ENCODE measurements at places on chromosomes 1 and 21.

DNA sequence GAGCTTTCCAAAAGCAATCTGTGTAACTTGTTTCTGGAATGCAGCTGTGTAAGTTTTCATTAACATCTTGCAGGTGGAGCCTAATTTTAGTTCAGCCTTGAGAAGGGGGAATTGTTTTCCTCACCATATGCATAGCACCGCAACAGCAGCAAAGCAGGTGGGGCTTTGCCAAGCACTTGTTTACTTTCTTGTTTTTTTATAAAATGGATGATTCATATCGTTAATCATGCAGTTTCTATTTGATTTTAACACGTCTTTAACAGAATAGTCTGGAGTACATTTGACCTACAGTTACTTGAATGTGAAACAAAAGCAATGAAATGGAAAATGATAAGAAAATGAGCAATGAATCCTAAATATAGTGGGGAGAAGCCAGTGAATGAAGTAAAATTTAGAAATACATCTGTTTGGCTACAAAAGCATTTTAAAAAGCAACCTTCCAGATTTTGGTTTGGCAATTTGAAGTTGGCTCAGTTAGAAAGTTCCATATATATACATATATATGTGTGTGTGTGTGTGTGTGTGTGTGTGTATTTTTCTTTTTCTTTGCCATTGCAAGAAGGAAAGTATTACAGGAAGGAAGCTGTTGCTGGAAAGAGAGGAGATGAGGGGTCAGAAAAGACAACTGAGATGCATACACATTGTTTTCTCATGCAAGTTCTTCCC lies 119.0 kb upstream of the ADGRL2 start:
- peak; percentile 37 for DNase-seq

- DNase-seq = no peak
Measured at GRCh38 chr21:33492571-33492970, 1.1 kb upstream of the DNAJC28 start.

- DNase-seq = no peak
Measured at GRCh38 chr1:93051961-93052360, 27.1 kb upstream of the MTF2 start.

- DNase-seq = no peak
Measured at GRCh38 chr1:198108636-198109370, 48.0 kb upstream of the NEK7 start.

GRCh38 chr1:175842550-175842949 lies 99.2 kb upstream of the TNR start:
- no peak for DNase-seq

DNA sequence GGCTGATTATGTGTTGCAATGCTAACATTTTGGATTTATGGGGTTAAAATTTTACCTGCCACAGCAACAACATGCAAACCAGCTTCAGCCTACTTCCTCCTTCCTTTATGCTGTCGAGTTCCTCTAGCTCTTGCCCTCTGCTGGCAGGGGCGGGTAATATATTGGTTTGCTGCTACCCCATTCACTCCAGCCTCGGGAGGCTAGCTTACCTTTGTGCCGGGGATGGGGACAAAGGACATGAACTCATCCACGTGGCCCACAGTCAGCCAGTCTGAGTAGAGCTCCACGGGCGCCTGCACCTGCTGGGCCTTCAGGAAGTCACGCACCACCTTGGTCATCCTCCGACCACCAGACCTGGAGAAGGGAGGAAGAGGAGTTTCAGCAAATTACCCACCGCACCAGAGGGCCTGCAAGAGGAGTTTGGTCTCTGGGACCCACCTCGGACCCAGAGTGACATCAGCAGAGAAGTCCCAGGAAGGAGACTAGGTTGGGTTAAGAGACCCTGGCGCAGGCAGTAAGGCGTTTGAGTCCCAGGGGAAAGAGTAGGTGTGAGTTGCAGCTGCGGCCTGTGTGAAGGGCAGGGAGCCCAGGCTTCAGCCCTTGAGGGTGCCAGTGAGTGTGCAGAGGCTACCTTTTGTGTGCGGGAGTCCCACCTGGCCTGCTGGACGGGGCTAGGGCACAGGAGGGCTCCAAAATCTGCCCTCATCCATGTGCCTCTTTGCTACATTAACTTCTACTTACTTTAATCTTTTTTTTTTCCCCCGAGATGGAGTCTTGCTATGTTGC lies 21.8 kb upstream of the SDHB start:
- peak; percentile 56 for DNase-seq

GRCh38 chr1:114082867-114083585 lies 70.6 kb downstream of the SYT6 start:
- DNase-seq = no peak

- no peak for DNase-seq
Measured at GRCh38 chr21:41707231-41707959, 59.5 kb downstream of the RIPK4 start.

- no peak for DNase-seq
Measured at GRCh38 chr1:197367627-197368026, 99.6 kb downstream of the CRB1 start.

GRCh38 chr1:170853867-170854266 lies 81.5 kb upstream of the MROH9 start:
- no peak for DNase-seq

DNA sequence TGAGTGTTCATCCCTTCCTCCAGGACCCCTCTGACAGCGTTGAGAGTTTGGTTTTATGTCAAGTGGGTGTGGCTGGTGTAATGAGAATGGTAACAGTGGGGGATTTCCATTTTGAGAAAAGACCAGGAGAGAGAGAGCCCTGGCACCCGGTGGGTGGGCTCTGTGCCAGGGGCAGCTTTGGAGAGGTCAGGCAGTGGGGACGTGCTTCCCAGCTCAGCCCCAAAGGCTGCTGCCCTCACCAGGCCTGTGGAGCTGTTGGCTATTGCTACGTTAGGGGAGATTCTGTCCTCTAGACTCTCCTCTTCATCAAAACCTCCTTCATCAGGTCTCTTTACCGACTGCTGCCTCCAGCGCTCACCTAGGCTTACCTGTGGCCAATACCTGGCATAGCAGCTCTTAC lies 176.3 kb downstream of the PTPRU start:
- DNase-seq = no peak

- DNase-seq = no peak
Measured at GRCh38 chr1:210700511-210700910, 371.8 kb downstream of the HHAT start.

DNA sequence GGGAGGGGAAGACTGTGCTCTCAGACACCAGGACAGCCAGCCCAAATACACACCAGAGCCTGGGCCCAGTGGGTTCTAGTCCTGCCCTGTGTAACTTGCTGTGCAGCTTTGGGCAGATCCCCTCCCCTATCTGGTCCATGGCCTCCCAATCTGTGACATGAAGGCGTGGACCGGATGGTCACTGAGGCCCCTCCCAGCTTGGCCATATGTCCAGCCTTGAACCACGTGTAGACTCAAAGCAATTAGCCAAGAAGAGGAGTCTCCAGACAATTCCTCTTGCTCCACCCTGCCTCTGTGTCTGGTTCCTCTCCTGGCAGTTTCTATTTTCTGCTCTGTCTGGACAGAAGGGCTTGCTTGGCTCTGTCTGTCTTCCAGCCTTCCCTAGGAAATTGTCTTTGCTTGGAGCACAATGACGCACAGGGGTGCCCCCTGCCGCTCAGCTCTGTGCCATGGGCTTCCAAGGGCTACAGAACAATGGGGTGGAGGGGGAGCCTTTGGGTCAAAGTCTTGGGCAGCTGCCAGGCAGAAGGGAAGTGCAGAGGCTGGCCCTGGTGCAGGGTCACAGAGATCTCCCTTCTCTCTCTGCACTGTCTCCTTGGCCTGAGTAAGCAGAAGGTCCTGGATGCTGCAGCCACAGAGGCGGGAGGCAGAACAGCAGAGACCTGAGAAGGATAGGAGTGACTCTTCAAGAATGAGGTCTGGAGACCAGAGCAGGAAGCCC lies 66.1 kb downstream of the TENT5C start:
- no peak for DNase-seq

- peak; percentile 32 for DNase-seq
Measured at GRCh38 chr1:1777583-1777899, 729 bp downstream of the NADK start.

DNA sequence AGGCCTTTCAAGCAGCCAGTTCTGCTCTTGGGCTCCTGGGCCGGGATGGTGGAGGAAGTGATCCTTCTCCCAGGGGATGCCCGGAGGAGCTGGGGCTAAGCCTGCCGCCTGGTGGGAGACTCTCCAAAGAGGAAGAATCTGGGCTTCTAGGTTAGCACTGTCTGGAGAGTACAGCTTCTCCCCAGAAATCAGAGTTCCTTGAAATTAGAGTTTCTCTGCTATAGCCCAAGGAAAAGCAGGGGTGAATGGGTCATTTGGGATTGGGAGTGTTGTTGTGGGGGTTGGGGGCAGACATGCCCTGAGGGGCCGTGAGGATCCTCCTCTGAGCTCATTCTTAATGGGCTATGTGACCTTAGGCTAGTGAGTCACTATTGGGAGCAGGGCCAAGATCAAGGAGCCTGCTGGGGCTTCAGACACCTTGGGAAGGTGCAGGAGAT lies 6.5 kb downstream of the LGR6 start:
- DNase-seq = peak; percentile 62

- DNase-seq = no peak
Measured at GRCh38 chr1:160577671-160578070, 1.6 kb downstream of the CD84 start.

- peak; percentile 78 for DNase-seq
Measured at GRCh38 chr1:27517907-27518718, 28.1 kb upstream of the WASF2 start.

- DNase-seq = no peak
Measured at GRCh38 chr1:75811211-75811981, 14.7 kb downstream of the MSH4 start.

- DNase-seq = no peak
Measured at GRCh38 chr1:231727171-231727570, 100.6 kb downstream of the DISC1 start.

DNA sequence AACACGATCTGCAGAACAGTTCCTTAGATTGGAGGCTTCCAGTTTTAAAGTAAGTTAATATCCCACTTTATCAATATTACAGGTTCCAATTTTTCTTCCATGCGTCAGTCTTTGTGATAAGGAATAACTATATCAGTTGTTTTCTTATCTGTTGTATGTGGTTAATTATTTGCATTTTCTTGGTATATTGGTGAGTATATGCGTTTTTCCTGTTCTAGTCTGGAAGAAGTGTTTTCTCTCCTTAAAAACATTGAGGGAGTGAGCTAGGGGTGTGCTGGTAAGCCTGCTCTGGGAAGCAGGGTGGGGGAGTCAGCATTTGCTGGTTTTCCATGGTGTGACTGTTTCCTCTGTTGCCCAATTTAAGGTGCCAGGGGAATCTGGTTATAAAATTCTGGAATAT lies 50.2 kb upstream of the KIF1B start:
- peak; percentile 51 for DNase-seq

- DNase-seq = no peak
Measured at GRCh38 chr21:46226146-46226545, 2.4 kb downstream of the LSS start.

- no peak for DNase-seq
Measured at GRCh38 chr1:24373044-24373443, 40.5 kb downstream of the STPG1 start.

DNA sequence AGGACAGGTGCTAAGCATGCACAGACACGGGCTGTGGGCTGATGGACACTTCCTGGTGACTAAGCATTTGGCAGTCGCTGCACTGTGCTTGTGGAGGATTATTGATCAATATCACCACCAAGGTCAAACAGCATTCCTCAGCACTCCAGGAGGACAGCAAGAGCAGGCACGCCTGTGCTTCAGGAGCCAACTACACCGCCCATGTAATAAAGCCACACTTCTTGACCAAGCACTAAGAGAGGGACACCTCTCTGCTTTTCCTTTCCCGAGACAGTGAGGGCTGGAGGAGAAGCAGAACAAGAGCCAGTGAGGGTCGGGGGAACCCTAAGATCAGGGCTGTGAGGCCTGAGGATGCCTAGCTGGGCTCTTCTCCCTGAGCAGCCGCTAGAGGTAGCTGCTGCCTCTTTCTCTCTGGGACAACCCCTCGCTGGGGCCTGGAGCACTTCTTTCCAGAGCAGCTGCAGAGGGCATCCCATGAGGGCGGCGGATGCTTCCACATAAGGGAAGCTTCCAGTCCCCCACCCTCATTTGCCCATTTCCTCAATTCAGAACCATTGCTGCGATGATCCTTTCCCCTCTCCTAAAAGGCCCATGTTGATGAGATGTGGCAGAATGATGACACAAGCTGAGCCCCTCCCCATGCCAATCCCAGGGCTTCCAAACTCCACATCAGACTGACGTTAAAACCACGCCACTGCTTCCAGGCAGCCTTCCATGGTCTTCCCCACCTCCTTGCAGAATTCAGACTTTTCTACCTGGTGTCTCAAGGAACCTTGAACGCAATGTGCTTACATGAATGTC lies 19.1 kb downstream of the RAB7B start:
- peak; percentile 66 for DNase-seq

- no peak for DNase-seq
Measured at GRCh38 chr1:94901841-94902240, 25.1 kb downstream of the CNN3 start.

Data from NCI-H226 (cell line).